ENCODE measurements at places on chromosomes 2 and 18.
A peak's percentile ranks its signal among the peaks of the same experiment; 100 is the strongest.

- DNase-seq, result no peak
Observed at GRCh38 chr18:46566111-46566510, 90.9 kb downstream of the LOXHD1 start.

DNA sequence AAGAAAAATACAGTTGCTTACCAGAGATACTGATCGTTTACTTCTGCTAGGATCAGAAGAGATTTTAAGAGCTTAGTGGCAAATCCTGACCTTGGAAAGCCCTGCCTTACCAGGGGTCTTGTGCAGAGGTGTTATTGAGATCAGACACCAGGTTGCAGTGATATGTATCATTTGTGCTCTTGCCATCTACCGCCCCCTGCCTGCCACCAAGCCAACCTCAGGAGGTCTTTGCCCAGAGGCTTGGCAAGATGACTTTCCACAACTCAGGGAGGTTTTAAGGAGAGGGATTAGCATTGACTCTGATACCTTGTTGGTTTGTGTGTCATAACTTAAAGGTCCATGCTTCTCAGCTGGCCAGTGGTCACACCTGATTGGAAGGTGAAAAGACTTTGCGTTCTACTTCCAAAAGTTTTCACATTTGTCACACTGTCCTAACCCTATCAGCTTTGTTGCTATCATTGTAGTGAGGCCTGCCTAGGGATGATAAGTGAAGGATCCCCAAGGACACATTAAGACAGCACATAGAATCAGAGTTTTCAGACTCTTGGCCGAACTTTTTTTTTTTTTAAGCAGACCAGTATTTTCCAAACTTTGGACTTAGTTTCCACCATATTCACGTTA lies 46.2 kb upstream of the MGAT5 start:
- DNase-seq, result peak; percentile 44

DNA sequence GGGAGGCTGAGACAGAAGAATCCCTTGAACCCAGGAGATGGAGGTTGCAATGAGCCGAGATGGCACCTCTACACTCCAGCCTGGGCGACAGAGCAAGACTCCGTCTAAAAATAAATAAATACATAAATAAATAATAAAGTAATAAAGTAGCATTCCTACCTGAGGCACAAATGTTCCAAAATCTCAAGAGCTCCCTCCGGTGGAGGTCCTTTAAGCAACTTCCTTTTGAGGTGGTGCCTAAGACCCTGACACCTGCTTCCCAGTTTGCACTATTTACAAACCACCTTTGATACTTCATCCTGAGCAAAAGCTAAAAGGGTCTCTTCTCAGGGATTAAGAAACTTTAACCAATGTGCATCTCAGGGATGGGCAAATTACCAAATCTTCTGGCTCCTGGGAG lies 505.1 kb downstream of the CNTNAP5 start:
- DNase-seq, result no peak

- DNase-seq, result peak; percentile 22
Observed at GRCh38 chr2:10912796-10913455, 1.2 kb downstream of the KCNF1 start.

- DNase-seq, result no peak
Observed at GRCh38 chr2:46306988-46307655, 9.9 kb downstream of the EPAS1 start.

GRCh38 chr2:165637396-165637795 lies 156.7 kb downstream of the GALNT3 start:
- DNase-seq, result no peak

GRCh38 chr2:230472621-230473018 lies 56.6 kb downstream of the SP100 start:
- no peak for DNase-seq

- DNase-seq, result no peak
Observed at GRCh38 chr18:4453567-4453873, 1.6 kb downstream of the DLGAP1 start.

DNA sequence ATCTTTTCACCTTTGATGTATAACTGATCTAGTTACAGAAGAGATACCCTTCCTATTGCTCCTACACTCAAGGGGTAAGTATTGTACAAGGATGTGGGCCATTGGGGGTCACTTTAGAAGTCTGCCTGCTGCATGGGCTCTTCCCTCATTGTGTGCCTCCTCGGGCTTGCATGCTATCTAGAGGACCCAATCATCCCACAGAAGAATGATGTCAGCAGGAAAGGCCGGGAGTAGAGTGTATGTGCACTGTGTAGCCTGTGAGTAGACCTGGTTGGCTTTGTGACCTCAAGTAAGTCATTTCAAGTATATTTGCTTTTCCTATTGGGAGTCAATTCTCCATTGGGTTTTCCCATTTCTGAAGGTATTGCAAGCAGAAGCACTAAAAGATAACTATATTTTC lies 129.5 kb upstream of the TRIB2 start:
- DNase-seq, result no peak

- no peak for DNase-seq
Observed at GRCh38 chr2:109633284-109633961, 19.3 kb downstream of the SOWAHC start.

DNA sequence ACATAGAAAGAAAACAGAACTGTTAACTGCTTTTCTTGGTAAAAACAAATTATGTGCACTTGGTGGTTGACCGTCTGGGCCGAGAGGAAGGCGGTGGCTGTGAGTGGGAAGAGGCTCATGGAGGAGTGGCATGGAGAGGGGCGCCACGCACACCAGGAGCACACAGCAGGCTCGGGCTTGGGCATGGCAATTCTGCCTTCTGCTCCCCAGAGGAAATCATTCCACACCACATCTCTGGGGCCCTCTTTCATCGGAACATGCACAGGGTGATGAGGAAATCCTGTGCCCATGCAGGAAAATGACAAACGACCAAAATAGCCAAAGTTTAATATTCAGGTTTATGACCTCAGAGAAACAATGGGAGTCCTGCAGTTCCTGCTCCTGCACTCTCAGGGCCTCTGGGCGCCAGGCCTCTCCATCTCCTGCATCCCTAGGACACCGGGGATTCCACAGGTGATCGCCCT lies 26.4 kb downstream of the WDFY1 start:
- no peak for DNase-seq

DNA sequence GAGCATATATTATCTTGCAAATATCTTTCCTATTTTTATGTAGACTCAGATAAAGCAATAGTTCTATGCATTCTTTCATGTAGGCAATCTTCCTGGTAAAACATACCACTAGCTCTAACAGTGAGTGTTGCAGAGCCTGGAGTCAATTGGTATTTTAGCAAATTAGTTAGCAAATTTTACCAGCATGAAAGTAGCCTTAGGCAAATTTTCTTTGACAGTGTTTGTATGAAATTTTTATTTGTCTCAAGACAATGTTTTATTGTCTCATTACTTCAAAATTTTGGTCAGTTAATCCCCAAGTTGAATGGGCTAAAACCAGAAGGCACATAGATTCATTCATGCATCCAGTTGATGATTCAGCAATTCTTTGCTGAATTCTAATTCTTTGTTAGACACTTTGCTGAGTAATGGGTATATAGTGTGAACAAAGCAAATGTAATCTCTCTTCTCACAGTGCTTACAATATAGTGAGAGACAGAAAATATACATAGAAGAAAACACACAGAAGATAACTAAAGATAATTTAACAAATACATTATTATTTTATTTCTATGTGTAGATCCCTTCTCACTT lies 27.1 kb downstream of the SLC38A11 start:
- no peak for DNase-seq

GRCh38 chr2:218870984-218871344 lies 9.7 kb upstream of the WNT10A start:
- DNase-seq, result no peak

DNA sequence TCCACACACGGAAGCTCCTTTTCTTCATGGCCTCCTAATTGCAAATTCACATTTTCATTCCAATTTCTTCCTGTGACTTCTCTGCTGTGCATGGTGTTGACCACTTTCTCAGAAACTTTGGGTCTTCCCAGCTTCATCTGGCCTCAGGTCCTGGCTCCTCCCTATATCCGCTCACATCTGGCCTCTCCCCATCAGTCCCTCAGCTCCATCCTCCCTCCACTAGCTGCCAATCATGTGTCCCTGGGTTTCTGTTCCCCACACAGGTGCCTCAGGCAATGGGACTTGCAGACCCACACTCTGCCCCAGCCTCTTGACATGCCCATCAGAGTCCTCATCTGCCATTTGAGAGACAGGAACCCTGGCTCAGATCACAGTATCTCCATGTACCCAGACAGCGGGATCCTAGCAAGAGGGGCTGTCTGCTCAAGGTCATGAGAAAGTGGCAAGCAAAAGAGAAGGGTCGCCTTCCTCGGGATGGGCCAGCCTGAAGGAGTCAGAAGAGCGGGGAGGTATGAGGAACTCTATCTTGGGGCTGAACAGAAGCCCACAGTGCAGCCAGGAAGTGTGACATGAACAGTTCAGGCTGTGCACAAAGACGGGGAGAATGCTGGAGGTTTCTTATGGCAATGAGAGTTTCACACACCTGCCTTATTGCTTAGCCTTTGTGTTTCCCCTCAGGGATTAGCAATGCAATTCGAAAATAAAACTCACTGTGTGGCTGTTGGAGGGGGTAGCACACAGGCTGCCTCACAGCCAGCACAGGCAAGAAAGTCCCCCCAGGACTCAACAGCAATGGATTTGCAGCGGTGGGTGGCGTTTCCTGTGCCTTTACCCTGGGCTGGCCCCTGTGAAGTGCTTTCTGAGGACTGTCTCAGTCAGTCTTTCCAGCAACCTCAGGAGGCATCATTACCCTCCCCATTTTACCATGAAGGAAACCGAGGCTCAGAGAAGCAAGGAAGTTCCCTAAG lies 69.5 kb downstream of the COPS8 start:
- no peak for DNase-seq

DNA sequence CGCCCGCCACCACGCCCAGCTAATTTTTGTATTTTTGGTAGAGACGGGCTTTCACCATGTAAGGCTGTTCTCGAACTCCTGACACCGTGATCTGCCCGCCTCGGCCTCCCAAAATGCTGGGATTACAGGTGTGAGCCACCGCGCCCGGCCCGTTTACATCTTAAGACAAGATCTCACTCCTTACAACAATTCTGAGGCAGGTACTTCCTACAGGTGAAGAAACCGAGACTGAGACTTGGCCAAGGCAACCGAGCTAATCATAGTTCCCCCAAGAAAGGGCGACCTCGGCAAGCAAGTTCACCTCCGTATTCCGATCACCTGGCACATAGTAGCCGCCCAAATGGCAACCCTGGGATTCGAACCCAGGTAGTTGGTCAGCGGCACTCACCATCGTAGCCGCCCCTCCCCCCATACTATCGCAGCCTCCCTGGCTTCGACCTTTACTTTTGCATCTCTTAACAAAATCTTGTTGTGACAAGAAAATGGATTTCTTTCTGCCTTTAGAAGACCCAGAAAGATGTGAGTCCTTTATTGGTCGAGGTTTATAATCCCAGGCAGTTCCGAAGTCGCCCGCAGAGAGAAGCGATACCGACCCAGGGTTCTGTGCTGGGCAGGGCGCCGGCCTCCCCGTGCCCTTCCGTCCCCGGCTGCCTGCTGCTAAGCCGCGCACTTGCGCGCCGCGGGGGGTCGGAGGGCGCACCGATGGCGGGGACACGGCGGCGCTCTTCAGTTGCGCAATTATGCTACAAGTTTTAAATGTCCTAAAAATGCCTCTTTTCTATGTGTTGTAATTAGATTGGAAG lies 1.1 kb upstream of the FZD5 start:
- DNase-seq, result peak; percentile 31

DNA sequence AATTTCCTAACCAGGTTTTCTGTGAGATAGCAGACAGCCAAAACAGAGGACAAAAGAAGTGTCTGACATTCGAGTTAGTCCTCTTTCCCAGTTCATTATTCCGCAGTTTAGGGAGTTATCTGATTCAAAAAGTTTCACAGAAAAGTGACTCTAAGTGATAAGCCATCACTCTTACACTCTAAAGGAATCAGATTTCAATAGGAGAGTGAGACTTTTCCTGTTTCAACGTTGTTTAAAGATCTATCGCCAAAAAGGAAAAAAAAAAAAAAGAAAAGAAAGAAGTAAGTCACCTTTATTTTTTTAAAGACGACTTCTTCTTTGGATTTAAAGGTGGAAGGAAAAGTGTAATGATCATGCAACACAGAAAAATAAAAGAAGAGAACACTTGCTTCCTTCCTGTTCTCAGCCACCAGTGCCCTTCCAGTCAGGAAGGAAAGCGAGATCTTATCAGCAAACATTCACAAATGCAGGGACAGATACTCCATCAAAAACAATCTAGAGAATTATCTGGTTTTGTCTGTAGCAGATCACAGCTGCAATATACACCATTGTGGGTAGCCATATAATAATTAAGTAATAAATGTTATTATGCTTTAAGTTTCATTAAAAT lies 49.8 kb downstream of the TFPI start:
- DNase-seq, result no peak

DNA sequence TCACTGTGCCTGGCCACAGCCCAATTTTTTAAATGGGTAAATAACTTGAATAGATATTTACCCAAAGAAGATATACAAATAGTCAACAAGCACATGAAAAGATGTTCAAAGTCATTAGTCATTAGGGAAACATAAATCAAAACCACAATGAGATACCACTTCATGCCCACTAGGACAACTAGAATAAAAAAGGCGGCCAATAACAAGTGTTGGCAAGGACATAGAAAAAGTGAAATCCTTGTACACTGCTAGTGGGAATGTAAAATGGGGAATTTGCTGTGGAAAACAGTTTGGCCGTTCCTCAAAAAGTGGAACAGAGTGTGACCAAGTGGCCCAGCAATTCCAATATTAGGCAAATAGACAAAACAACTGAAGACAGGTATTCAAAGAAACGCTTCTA lies 270.1 kb downstream of the TFCP2L1 start:
- DNase-seq, result no peak

DNA sequence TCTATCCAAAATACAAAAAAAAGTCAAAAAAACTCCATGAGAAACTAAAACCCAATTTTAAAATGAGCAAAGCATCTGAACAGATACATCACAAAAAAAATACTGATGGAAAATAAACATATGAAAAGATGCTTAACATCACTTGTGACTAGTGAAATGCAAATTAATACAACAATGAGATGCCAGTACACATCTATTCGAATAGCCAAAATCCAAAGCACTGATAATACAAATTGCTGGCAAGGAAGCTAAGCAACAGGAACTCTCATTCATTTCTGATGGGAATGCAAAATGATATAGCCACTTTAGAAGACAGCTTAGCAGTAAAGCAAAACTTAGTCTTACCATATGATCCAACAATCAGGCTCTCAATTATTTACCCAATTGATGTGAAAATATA lies 190.2 kb upstream of the FN1 start:
- no peak for DNase-seq

Data from activated CD4-positive, CD25-positive, alpha-beta regulatory T cell treated with anti-CD3 and anti-CD28 coated beads, Interleukin-2, amount 50 U/mL, for 72 hours (primary cell).